Forelimb muscle (tissue), 1 donor: ENCODE measurements at places on chromosomes 12 and 14. TPM values are rescaled to one million over a fixed set of nuclear protein-coding genes. Genes with fewer than 3 reads are reported as not detected.

Gene NTN4
- polyA plus RNA-seq: 43.1 TPM

Gene B3GNT4
- 0.30 TPM for polyA plus RNA-seq

Gene NANOG
- polyA plus RNA-seq: 0.13 TPM

Gene INHBC
- polyA plus RNA-seq: 0.25 TPM

Gene MCRS1
- 57.4 TPM for polyA plus RNA-seq

Gene BCL11B
- polyA plus RNA-seq: 0.86 TPM

DNA sequence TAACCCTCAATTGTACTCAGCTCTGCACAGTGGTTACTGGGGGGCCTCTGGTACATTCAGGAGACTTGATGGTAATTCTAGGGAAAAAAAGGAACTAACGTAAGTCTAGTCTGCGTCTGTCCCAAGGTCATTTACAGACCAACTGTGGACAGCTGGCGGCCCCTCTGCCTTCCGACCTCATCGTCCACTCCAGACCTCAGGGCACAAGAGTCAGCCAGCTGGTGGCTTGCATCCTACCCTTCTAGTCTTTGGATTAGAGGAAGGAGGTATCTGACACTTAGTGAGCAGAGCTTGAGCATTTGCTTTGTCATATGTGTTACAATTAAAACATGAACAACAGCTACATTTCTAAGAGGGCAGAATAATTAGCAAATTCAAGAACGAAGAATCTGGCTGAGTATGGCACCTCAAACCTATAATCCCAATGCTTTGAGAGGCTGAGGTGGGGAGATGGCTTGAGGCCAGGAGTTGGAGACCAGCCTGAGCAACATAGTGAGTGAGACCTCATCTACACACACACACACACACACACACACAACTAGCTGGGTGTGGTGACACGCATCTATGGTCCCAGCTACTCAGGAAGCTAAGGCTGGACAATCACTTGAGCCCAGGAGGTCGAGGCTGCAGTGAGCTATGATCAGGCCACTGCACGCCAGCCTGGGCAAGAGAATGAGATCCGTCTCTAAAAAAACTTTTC lies 36.5 kb downstream of the SSH1 start:
- no peak for DNase-seq

DNA sequence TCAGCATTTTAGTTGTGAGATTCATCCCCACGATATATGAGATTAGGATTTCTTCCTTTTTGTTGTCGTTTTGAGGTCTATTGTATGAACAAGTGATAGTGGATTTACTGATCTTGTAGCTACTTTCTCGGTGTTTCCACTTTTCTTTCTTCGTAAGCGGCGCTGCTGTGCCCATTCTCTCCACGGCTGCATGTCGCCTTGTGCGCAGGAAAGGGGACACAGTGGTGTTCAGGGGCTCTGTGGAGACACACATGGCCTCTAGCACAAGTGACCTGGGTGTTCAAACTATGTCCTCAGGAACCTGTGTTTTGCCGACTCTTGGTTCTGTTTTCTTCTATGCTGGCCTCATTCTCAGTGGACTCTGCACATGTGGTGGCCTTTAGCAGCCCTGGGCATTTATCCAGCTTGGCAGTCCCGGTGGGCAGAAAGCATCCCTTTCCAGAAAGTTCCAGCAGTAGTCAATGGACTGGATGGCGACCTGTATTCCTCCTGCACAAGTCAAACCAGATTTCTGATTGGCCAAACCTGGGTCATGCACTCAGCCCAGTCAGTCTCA lies 18.7 kb downstream of the CKAP4 start:
- DNase-seq: no peak

DNA sequence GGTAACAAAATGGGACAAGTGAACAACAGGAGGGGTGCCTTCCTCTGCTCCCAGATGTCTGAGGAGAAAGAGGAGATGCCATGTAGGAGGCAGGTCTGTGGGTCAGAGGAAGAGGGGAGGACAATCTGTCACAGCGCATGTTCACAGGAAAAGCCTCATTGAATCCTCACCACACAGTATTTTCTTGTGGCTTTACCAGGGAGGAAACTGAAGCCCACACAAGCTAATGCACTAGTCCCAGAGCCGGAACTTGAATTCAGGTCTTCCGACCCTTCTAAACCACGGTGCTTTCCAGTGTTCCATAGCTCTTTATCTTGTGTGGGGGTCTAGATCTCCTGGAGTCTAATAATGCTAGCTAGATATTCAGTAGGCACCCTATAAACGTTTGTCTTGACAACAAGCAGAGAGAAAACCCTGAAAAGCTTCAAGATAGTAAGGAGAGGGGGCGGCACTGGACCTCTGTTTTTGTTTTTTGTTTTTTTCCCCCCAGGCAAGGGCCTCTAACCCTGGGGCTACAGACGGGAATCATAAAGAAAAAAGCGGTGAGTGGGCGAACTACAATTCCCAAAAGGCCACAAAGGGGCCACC lies 371 bp upstream of the SHMT2 start:
- DNase-seq: no peak

- peak; percentile 61 for DNase-seq
Measured at GRCh38 chr12:20272801-20273200, 95.5 kb upstream of the PDE3A start.

DNA sequence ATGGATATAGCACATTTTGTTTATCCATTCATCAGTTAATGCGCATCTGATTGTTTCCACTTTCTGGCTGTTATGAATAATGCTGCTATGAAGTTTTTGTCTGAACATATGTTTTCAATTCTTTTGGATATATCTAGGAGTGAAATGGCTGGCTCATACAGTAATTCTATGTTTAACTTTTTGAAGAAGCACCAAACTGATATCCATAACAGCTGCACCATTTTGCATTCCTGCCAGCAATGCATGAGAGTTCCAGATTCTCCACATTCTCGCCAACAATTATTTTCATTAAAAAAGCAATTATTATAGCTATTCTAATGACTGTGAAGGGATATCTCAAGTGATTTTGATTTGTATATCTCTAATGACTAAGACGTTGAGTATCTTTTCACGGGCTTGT lies 89.9 kb upstream of the PPP4R3A start:
- DNase-seq: no peak

- DNase-seq: no peak
Measured at GRCh38 chr14:103198131-103199105, 75.2 kb downstream of the TNFAIP2 start.

GRCh38 chr12:40559865-40560264 lies 132.4 kb upstream of the CNTN1 start:
- DNase-seq: no peak

DNA sequence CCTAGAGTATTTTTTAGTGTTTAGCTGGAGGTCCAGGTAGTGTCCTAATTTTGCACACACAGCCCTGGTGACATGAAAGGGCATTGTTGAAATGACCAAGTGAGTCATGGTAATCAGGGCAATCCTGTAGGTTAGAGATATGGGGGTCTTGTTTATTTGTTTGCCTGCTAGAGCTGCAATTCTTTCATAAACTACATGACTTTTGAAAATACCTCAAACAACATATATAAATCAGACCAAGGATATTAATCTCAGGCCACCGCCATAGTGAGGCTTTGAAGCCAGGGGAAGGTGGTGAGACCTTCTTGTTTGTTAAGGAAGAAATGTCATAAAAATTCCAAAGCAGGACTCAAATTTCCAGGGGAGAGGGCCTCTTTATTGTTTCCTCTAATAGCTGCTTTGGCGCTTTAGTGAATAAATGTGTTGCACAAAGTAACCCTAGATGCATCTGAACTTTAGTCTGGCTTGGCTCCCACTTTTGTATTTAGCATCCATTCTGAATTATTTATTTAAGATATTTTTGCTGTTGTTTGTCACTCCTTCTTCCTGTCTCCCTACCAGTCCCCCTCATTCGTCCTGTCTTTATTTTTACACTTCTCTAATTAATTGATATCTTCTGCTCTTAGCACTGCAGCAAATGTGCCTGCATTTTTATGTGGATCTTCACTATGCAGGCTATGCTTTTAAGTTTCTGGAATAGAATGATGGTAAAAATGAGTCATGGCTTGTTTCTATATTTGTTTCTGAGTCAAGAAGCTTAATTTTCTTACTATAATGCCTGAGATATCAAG lies 430.3 kb downstream of the RAD51B start:
- peak; percentile 71 for DNase-seq

GRCh38 chr14:74980731-74981461 lies 21.8 kb upstream of the EIF2B2 start:
- DNase-seq: no peak

DNA sequence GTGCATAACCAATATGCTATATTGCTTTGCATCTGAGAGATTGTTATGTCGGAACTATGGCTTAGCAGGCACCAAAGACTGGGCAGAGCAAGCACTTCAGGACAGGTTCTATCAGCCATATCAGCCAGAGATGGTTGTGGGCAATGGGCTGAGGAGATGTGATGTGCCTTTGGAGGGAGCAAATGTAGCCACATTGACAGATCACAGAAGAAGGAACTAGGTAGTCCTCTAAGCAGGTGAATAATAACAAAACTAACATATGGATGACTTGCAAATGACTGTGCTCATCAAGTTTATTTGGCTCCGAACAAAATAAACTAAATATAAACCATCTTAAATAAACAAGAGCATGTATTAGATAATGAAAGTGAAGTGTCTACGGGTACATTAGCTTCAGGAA lies 291.7 kb downstream of the RMST start:
- DNase-seq: no peak
